ENCODE measurements at places on chromosomes 2 and 18.

DNA sequence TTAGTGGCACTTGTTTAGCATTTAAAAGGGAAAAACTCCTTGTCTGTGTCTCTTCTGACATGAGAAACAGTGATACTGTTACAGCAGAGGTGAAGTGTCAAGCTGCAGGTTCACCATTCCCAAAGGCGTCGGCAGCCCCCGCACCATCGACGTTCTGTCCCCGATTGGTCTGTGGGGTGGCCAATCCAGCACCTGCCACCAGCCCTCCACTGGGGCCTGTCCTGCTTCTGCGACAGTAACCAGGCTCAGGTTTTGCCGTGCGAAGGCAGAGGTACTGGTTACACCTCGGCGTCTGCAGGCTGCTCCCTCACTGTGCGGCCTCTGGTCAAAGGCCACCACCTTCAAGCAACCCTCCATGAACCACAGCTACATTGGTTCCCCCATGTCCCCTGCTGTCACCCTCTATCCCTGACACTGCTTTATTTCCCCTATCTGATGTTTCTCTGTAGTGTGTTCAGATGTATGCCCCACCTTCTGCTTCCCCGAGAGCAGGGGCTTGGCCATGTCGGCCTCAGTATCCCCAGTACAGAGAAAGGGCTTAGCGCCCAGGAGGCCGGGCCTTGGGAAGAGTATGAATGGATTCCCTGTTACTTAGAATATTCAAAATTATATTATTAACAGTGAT is 8.6 kb upstream of the ESPNL start:
- no peak for DNase-seq

- no peak for DNase-seq
Observed at GRCh38 chr2:203651621-203652020, 54.8 kb upstream of the CD28 start.

- DNase-seq: no peak
Observed at GRCh38 chr18:57435846-57436190, 644 bp downstream of the ONECUT2 start.

DNA sequence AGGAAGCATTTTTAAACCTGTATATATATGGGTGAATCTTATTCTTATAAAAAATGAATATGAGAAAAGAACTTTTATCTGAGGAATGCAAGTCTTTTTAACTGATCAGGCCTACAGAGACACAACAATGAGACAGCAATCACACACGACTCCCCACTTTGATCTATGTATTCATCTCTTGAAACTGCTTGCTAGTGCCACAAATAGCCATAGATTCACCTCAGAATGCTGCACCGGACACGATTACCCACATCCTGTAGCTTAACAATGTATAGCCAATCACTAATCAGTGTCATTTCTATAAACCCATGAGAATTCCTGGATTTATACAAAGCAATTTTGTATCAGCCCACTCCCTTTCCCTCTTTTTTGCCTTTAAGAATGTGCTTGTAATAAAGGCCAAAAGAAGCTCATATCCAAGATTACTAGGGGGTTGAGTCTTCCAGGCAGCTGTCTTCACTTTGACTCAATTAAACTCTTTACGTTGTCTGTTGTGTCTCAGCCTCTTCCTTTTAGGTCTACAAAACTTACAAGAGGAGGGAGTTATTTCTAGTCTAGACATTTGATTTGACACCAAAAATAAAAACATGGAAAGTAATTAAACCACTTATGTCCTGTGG is 94.9 kb downstream of the MBD2 start:
- DNase-seq: no peak

GRCh38 chr2:5959836-5960820 is 267.9 kb downstream of the SOX11 start:
- DNase-seq: no peak

GRCh38 chr2:130336877-130337734 is 5.6 kb upstream of the IMP4 start:
- no peak for DNase-seq
